T-helper 1 cell (primary cell): ENCODE measurements at places on chromosomes 2 and 18.

GRCh38 chr2:21039080-21039556, 4.8 kb downstream of the APOB start:
- no peak for DNase-seq

DNA sequence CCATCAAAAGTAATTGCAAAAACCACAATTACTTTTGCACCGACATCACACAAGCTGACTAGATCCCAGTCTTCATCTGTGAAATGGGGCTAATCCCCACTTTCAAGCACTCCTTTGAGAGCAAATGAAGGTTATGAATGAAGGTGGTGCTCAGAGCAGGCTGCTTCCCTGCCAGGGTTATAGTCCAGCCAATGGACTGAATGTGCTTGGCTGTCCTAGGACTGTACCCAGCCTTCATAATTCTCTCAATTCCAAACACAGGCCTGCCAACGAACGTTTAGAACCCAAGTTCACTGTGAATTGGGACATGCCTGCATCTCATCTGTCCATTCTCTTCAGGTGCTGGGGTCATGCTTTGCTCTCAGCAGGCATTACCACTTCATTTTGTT, 27.8 kb upstream of the ICOS start:
- DNase-seq: no peak

DNA sequence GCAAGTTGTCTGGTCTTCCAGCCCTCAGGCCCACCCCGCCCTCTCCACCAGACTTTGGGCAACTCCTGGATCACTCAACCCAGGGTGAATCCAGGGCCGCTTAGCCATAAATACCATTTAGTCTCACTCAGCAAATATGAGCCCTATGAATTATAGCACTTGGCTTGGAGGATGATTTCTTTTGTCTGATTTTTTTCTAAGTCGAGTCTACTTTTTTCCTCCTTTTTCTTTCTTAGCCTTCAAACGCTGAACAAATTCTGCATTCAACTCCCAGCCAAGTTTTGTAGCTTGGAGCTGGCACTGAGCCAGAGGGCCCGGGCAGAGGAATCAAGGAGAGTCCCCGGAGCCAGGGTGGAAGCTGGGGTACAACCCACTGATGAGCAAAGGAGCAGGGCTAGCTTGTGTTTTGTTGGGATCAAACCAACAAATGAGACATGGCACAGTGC, 48.7 kb downstream of the SERTAD2 start:
- no peak for DNase-seq

DNA sequence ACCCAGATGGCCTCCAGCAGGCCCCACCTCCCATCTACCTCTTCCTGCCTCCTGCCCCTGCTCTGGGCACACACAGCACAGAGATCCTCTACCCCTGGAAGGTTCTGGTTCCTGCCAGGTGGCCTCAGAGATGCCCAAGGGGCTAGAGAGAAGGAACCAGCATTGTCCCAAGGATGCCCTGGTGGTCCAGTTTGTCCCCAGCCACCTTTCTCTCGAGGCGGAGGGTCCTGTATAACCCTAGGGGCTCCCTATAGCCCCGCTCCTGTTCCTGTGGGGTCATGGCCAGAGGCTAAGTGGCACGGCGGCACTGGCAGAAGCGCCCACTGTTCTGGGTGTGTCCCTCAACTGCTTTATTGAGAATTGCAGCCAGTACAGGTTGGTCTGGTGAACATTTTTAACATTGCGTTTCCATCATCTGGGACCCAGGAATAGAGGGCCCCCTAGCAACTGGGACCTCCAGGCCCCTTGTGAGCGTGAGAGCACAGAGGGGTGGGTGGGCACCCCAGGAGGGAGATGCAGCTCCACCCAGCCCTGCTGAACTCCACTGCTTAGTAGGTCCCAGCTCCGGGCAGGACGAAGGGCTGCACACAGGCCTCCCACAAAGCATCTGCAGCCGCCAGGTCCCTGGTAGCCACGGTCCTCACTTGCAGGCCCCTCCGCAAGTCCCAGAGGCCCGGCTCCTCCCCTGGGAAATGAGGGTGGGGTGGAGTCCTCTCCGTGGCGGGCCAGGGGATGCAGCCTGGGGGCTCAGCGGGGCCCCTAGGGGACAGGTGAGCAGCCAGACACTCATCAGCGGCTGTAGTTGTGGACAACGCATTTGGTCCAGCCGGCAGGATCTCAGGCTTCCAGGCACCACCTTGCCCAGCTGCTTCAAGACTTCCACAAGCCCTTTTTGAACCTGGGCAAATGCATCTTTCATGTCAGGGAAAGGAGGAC, 33.1 kb downstream of the GPC1 start:
- DNase-seq: peak; percentile 5

DNA sequence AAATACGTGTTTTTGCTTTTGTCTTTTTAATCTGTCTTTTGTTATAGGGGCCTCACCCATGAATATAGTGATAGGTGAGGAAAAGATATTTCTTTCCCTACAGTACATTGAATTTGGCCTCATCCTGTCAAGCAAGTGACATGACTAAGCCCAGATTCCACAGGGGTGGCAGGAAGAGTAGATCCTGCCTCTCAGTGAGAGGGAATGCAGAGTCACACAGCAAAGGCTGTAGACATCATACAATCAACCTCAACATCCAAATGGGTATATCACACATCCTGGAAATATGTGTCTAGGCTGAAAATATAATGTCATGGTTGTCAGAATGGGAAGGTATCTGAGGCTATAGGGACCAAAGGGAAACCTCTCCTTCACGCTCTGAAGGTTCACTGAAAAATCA, 269.6 kb downstream of the CDH20 start:
- DNase-seq: no peak

DNA sequence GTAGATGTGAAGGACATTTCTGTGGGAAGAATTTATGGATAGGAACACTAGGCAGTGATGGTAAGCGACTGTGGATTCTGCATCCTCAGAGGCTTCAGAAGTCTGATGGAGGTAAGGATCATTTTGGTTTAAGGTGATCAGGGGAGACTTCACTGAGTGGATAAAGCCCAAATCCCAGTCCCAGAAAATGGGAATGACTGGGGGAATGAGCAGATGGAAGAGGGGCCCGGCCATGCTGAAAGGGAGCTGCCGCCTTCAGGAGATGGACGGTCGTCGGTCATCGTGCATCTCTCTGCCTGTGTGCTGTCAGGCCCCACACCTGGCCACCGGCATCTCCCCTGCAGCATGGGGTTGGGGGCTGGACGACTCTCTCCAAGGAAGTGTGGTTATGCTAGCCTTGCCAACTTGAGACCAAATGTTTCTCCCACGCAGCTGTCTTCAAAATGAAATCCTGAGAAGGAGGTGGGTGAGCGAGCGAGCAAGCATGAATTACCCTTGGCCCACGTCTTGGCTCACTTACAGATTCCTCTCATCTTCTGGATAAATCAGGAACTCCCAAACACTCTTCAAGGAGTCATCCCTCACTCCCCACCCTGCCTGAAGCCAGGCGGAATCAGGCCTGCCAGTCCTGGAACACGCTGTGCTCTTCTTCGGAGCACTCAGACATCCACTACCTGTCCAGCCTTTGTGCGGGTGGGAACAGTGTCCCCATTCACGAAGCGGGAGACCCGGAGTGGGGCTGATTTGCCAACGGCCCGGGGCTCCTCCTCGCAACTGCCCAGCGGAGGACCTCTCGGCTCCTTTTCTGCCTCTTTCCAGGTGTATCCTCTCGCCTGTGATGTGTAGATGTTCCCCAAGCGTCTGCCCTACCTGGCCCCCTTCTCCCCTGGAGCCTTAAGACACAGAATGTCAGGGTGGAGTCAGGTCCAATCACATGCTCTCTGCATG, 85.6 kb downstream of the PRKCE start:
- no peak for DNase-seq

DNA sequence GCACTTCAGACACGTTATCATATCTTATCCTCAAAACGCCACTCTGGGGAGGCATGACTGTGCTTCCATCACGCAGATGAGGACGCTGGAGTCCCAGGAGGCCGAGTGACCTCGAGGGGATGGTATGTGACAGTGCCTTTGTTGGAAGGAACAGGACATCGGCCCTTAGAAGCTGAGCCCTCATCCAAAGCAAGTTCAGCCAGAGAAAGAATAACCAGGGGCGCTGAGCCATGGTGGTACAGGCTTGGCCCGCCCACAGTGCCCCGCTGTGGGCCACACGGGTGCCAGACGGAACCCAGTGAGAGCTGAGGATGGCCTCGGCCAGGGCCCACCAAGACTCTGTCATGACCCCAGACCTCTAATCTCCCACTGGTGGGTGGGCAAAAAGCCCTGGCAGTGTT, 31.3 kb downstream of the HS1BP3 start:
- DNase-seq: no peak

GRCh38 chr2:101949304-101949703, 42.5 kb upstream of the IL1R2 start:
- DNase-seq: no peak
